ENCODE measurements at places on chromosomes 12 and 14.

DNA sequence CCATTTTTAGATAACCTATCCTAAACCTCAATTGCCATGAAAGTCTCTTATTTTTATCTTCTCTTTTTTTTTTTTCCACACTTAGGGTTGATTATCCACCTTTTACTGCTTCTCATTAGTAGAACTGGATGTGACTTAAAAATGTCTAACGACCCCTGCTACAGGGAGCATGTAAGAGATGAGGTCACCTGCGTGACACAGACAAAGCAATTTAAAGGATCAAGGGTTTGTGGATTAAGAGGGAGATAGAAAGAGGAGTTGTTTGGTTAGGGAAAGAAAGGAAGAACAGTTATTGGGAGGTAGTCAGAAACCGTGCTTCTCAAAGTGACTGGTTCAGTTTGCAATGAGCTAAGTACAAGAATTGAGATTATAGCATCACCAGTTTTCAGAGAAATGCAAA is 239.1 kb downstream of the ALX1 start:
- no peak for DNase-seq

DNA sequence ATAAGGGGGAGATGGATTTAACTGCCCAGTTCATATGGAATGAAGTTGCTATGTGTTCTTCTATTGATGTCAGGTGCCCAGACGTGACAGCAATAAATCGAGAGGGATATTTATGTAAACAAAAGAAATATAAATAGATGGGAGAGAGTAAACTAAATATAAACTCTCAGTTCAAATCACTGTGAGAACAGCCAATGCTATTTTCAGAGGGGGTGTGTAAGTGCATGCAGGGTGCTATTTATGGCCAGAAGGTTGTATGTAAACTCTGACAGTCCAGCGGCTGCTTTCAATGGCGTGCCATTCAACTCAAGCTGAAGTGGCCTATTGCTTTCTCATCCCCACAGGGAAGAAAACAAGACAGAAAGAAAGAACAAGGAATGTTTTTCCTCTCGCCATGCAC is 127.2 kb downstream of the KCNA5 start:
- no peak for DNase-seq

DNA sequence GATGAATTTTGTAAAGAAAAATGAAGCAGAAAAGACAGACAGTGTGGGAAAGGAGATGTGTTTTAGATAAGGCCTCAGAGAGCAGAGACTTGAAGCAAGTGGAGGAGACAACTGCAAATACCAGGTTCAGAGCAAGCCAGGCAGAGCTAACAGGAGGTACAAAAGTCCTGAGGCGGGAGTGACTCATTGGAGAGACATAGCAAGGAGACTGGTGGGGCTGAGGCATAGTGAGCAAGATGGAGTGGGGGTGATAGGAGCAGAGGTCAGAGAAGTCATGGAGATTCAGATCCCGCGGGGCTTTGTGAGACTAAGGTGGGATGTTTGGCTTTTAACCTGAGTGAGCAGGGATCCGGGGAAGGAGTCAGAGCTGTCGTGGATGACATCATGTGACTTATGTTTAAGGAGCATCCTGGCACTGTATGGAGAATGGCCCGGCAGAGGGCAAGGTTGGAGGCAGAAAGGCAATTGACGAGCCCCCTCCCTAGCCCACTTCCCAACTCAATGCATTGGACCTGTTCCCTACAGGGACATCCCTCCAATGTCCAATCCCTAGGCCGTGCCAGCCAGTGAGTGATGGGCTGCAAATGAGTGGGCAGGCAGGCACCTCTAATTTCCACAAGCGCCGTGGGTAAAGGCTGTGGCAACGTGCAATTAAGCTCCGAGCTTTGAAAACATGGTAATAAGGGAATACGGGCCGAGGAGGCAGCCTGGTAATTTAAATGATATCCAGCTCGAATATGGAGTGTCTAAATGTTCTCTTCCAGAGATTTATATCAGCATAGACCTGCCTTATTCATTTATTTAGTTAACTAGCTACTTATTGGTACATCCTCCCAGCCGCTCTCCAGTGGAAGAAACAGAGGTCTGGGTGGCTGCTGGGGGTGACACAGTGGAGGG is 206.8 kb upstream of the LHX5 start:
- no peak for DNase-seq

GRCh38 chr14:52332269-52332668 is 18.2 kb downstream of the PTGER2 start:
- DNase-seq, result no peak
